ENCODE measurements at places on chromosomes 4 and X.

DNA sequence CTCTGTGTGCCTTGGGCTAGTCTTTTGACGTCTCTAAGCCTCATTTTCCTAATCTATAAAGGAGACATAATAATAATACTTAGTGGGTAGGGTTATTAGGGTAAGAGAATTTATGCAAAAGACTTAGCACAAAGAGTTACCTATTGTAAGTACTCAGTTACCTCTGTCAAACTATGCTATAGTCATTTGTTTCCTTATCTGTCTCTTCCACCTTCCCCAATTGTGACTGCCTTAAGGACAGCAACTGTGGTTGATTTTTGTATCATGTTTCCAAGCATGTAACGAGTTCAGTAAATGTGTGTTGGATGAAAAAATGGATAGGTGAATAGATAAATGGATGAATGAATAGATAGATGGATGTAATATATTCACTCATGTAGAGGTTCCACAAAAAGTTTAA lies 48.1 kb downstream of the WDR19 start:
- DNase-seq: no peak

DNA sequence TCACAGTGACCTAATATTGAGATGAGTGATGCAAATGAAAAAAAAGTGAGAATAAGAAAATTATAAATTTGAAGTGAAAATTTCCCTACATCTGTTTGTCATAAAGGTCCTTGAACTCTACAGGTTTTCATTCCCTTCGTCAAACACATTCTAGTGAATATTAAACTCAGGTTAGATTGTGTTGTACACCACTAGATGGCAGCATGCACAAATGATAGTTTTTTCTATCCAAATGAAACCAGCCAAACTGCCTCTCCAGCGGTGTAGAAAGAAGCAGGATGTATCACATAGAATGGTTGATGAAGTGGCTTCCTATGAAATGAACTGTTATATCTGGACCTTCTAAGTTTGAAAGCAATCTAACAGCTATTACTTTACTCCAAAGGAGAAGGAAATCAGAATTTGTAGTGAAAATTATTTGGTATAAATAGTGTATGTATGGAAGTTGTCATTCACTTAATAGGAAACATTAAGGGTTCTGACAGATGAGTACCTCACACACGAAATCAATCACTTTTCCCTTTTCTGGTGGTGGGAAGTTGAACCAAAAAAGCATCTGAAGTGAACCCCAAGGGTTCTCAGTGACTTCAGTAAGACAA lies 382.7 kb downstream of the UNC5C start:
- peak; percentile 65 for DNase-seq

GRCh38 chr4:3834663-3835521 lies 68.7 kb downstream of the ADRA2C start:
- DNase-seq: no peak

DNA sequence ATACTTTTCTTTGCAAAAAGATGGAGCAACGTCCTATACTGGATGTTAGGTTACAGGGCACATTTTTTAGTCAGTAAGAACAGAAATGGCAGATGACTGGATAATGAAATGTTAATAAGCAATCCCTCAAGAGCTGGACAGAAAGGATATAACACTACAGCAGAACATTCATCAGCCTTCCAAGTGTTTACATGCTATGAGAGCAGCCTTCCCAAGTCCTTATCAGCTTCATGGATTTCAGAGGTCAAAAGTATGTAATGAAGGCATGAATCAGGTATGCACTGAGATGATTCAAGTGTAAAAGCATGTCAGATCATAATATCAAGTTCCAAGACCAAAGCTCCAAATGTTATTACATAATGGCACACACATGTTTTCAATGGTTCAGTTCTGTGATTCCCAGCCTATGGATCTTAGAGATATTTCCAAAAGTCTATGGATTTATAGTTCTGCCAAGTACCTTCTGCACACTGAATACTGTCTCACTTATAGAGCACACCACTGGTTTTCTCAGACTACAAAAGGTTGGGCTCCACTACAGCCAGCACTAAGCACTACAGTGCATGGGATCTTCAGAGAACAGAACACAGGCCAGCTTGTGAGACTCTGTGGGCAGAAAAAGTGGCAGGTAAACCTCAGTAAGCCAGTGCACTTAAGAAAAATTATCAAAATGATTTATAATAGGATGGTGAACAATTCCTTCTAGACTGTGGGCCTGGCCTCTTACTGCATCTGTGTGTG lies 49.2 kb downstream of the GPC4 start:
- no peak for DNase-seq

- DNase-seq: no peak
Measured at GRCh38 chr4:1478766-1479355, 72.6 kb upstream of the NKX1-1 start.

- no peak for DNase-seq
Measured at GRCh38 chr4:76061982-76062381, 12.5 kb upstream of the ART3 start.

DNA sequence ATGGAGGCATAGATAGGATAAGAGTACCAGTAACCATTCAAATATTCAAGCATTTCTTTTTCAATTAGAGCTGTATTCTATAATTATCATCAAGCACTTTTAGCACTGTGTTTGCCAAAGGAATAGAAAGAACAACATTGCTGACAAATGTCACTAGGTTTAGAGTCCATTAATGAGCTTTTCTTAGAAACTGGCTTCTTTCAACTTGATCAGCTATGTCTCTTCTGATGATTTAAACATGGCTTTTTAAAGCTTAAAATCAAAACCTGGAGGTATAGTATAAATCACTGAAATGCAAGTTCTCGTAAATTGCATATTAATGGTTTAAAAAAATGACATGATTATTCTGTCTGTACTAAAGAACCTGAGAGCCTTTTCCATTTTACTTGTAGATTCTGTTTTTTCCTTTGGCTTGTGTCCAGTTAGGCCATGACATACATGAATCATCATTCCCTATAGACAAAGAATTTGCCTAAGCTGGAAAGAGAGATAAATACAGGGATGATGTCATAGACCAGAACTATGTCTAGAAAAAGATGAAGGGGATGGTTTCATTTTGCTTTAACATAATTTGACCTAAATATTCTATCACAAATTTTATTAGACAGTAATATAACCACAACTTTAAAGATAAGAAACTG lies 340.1 kb upstream of the CTSO start:
- no peak for DNase-seq

- no peak for DNase-seq
Measured at GRCh38 chrX:68440940-68441339, 7.6 kb upstream of the OPHN1 start.

GRCh38 chrX:5042563-5042962 lies 1186.1 kb downstream of the NLGN4X start:
- no peak for DNase-seq

DNA sequence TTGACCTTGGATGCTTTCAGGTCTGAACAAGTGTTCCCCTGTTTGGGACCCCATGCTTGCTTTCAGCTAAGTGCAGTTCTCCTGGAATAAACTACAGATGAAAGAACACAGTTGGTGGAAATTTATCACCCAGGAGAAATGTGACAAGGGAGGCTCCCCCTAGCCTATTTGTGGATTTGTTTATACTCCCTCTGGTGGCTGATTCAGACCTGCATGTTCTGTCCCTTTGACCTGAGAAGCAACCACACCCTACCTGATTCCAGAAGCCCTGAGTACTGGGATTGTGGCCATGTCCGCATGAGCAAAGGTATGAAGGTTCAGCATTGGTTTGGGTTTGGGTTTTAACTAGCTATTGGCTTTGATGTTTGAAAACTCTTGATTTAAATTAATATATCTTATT lies 440.9 kb downstream of the MID1IP1 start:
- DNase-seq: peak; percentile 19

DNA sequence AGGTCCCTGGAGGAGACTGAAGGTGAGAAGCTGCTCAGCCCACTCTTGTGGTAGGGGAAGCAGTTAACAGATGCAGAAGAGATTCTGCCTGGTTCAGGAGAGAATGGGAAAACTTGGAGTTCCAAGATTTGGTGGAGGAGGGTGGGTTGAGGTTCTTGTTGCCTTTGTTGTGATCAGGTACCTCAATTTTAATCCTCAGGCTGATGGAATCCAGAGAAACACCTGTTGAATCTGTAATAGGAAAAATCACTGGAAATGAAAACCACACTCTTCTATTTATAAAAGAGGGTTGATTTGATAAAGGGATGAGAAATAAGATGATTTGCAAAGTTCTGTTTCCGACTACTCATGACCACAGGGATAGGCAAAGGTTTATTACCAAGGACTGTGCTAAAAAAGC lies 132.1 kb downstream of the EDA start:
- DNase-seq: no peak

- no peak for DNase-seq
Measured at GRCh38 chr4:130747842-130748241, 1651.9 kb downstream of the C4orf33 start.

- DNase-seq: no peak
Measured at GRCh38 chr4:7872264-7872771, 67.3 kb downstream of the AFAP1 start.

- no peak for DNase-seq
Measured at GRCh38 chr4:123553279-123553678, 156.7 kb downstream of the SPRY1 start.

GRCh38 chrX:119529345-119530276 lies 35.6 kb downstream of the STEEP1 start:
- DNase-seq: no peak

- no peak for DNase-seq
Measured at GRCh38 chr4:128796934-128797333, 12.6 kb upstream of the JADE1 start.

DNA sequence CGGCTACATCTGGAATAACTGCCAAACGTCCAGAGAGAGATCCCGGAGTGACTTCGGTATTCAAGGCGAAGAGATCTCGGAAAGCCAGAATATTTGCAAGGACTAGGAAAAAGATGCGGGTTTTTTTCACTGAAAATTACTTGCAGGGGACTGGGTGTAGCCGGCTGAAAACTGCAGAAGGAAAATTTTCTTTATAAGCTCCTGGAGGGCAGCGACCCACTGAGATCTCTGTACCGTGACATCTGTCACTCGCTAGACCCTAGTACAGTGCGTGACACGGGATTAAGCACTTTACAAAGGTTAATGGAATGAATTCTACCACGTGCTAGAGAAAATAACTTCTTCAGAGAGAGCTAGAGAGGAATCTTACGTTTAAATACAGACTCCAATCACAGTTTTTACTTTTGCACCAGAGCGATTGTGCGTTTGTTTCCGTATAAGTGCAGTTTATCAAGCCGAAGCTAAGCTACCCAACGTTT lies 1.1 kb upstream of the LCORL start:
- DNase-seq: no peak

DNA sequence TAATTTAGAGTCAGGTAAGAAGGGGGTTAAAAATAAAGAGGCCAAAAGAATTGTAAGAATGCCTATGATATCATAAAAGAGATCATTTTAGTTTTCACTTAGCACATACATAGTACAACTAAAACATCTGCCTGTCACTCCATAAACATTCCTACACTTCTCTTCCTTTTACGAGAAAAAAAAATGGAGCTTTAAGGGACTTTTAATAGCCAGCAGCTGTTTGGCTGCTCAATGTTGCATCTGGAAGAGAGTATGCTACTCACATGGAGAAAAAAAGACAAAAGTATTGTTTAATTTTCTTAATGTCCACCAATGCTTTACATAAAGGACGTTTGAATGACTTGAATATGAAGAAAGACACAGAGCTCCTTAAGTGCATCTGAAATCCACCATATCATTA lies 48.7 kb upstream of the TNIP3 start:
- DNase-seq: no peak

DNA sequence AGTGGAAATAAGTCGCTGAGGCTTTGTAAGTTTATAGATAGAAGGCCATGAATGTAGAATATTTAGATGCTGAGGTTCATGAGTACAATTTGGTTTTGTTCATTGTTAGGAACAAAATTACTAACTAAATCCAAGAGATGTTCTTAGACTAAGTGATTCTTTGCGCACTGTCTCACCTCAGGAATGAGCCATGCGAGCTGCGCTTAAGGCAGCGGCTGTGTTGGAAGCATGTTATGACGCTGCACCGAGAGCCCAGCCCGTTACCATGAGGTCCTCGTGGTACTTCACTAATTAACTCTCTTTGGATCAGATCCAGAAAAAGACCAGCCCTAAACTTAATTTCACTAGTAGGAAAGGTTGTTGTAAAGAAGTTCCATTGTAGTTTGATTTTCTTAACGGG lies 166.2 kb downstream of the RAPGEF2 start:
- no peak for DNase-seq

- no peak for DNase-seq
Measured at GRCh38 chrX:117985241-117985640, 131.4 kb downstream of the KLHL13 start.

DNA sequence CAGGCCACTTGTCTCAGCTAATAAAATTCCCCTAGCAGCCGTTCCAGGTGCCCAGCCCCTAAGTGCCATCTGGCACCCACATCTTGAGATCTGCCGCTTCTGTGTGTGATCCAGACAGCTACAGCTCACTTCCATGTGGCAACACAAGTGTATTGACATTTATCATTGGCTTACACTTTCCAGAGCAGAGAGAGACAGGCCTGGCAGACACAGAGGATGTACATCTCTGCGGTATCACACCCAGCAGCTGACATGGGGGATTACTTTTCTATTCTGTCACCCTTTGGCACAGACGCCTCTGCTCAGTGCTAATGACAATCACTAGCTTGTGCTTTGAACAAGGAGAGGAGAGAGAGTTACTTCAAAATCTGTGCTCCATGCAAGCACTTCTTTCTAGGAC lies 195.9 kb downstream of the KDR start:
- no peak for DNase-seq

- DNase-seq: no peak
Measured at GRCh38 chrX:47241201-47242011, 8.6 kb downstream of the USP11 start.

- no peak for DNase-seq
Measured at GRCh38 chrX:46407753-46408130, 137.5 kb downstream of the ZNF674 start.

GRCh38 chr4:40525752-40526598 lies 103.7 kb downstream of the RBM47 start:
- no peak for DNase-seq

DNA sequence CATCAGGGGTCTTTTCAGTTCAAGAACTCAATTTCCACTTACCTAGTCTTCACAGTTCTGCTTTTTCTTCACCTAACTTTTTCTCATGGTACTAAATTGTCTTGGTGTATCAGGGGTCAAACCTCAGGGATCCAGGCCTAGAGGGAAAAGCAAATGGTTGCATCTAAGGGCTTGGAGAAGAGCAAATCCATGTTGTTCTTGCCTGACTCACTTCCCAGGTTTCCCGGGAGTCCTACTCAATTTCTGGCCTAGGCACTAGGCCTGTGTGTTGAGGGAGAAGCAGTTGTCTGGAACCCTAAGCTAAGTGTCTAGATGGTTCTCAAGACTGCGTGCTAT lies 191.9 kb upstream of the STK26 start:
- DNase-seq: no peak

All from activated CD4-positive, alpha-beta T cell treated with anti-CD3 and anti-CD28 coated beads, Interleukin-2, amount 10 ng/mL, durations not matched to agents 7 days and 5 days (primary cell).